Thyroid gland (tissue), 4 donors: ENCODE measurements at places on chromosomes 3 and 15. TPM values are rescaled to one million over a fixed set of nuclear protein-coding genes. Genes with fewer than 3 reads are reported as not detected.
A peak's percentile ranks its signal among the peaks of the same experiment; 100 is the strongest.

The ITIH3 gene
- total RNA-seq: 12.8 TPM

The IGF2BP2 gene
- total RNA-seq: 12.4 TPM

The EOGT gene
- 14.6 TPM for total RNA-seq

DNA sequence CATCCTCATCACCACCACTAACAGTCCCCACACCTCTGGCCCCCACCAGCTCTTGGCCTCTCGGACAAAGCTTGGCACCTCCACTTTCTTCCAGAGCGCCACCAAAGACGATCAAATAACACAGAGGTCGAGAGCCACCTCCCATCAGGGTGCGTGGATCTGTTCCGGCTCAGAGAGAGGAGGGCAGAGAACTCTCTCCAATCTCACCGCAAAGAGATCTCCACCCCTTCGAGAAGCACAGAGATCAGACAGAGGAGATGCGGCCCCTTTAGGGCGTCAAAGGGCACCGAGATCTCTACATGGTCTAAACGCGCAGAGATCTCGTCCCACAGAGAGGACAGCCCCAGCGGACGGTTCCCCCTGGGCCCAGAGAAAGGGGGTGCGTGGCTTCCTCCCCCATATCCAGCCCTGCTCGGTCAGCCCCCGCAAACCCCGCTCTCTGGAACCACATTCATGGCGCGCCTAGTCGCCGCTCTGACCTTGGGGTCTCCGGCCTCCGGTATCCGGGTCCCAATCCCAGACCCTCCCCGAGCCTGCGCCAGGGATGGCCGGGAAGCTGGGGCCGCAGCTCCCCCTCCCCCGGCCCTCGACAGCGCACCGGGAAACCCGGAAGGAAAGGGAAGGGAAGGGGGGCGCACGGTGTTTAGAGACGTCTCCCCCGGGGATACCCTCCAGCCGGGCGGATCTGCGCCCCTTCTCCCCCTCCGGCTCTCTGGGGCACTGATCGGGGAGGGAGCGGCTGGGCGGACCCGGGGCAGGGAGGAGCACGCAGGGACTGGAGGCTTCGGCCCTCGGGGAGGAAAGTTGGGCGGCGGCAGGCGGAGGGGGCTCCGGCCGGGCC lies 608 bp downstream of the SCN5A start:
- DNase-seq: no peak
- H3K36me3 ChIP-seq: no peaks in the 10 kb centered on the region
- H3K4me3 ChIP-seq: peak overlapping the region; percentile 24
- no peaks in the 10 kb centered on the region for H3K27me3 ChIP-seq
- H3K4me1 ChIP-seq: peaks cover 7% of the 10 kb centered on the region
- no peak overlapping the region for H3K27ac ChIP-seq

- H3K36me3 ChIP-seq: no peaks in the 10 kb centered on the region
- peak overlapping the region; percentile 63 for H3K27ac ChIP-seq
- DNase-seq: peak; percentile 70
- H3K4me1 ChIP-seq: peaks cover 52% of the 10 kb centered on the region
- H3K27me3 ChIP-seq: no peaks in the 10 kb centered on the region
These were observed 20.1 kb downstream of the ZNF80 start for GRCh38 chr3:114217266-114217665.

DNA sequence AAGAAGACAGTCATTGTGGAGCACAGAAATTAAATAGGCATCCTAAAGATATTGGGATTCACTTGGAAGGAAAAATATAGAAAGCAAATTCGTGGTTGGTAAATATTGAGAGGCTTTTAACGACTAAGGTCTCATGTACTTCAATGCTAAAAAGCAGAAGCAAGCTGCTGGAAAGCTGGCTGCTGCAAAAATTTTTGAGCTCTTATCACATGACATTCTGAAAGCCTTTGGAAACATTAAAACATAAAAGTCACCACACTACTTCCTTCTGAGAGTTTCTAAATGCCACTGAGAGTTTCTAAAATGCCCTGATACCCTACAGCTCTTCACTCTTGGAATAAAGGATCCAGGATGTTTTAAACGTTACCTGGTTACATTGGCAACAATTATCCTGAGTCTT lies 39.0 kb upstream of the CBLB start:
- peaks cover 39% of the 10 kb centered on the region for H3K4me1 ChIP-seq
- H3K36me3 ChIP-seq: no peaks in the 10 kb centered on the region
- no peak overlapping the region for H3K4me3 ChIP-seq
- H3K27me3 ChIP-seq: no peaks in the 10 kb centered on the region
- no peak for DNase-seq

DNA sequence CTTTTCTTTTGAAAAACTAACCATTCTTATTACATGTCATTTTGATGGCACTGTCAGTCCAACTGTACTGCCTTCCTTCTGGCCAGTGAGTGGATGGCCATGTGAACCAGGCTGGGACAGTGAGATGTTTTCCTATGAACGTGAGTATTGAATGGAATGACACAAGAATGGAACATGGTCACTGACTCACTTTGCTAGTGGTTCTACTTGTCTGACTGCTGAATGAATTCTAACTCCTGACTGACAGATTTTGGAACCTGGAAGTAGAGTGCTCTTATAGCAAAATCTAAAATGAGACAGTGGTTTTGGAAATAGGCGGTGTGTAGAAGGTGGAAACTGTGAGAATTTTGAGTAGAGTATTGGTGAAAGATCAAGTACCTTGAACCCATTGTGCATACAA lies 606.9 kb upstream of the KCNMB2 start:
- H3K27me3 ChIP-seq: no peaks in the 10 kb centered on the region
- DNase-seq: no peak
- no peaks in the 10 kb centered on the region for H3K36me3 ChIP-seq
- peak overlapping the region; percentile 15 for H3K27ac ChIP-seq
- no peak overlapping the region for H3K4me3 ChIP-seq
- H3K4me1 ChIP-seq: peaks cover 58% of the 10 kb centered on the region

DNA sequence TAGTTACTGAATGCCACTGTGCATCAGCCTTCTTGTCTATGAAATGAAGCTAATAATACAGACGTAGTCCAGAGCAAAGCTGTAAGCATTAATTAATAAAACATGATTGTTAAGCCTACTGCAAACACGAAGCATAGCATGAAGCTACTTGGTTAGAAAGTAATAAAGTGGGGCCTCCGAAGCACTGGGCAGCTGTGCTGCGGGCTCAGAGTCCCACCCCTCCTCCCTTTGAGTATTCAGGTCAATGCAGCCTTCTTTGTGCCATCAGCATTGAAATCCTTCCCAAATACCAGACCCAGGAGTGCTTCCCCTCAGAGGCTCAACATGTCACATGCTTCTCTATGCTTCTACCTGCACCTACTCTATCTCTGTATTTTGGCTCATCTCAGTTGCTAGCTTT lies 1112.6 kb downstream of the IGSF11 start:
- no peaks in the 10 kb centered on the region for H3K27me3 ChIP-seq
- H3K4me1 ChIP-seq: no peaks in the 10 kb centered on the region
- no peak overlapping the region for H3K27ac ChIP-seq
- H3K36me3 ChIP-seq: no peaks in the 10 kb centered on the region

DNA sequence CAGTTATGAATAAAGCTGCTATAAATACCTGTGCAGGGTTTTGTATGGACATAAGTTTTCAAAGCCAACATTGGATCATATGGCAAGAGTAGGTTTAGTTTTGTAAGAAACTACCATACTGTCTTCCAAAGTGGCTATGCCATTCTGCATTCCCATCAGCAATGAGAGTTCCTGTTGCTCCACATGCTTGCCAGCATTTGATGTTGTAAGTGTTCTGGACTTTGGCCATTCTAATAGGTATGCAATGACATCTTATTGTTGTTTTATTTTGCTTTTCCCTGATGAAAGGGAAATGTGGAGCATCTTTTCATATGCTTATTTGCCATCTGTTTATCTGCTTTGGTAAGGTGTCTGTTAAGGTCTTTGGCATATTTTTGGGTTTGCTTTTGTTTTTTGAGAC lies 22.2 kb upstream of the BLM start:
- H3K36me3 ChIP-seq: no peaks in the 10 kb centered on the region
- H3K27me3 ChIP-seq: no peaks in the 10 kb centered on the region
- H3K4me3 ChIP-seq: no peak overlapping the region
- H3K27ac ChIP-seq: no peak overlapping the region
- H3K4me1 ChIP-seq: peaks cover 3% of the 10 kb centered on the region

DNA sequence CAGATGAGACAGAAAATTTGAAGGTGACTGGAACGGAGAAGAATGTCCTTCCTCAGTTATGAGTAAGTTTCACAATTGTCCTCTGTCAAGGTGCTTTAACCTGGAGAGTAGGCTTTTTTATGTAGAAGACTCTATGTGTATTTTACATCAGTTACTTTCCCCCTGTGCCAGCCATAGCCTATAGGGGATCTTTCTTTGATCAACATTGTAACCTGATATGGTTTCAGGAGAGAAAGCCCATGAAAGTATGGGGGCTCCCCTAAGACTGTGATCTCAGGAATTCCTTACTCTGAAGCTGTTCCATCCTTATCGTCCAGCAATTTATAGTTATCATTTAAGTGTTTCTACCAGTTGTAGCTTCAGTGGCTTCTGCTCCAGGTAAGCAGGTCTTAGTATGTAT lies 1076.3 kb upstream of the EPHA6 start:
- no peak for DNase-seq
- no peak overlapping the region for H3K4me3 ChIP-seq
- H3K27ac ChIP-seq: no peak overlapping the region

DNA sequence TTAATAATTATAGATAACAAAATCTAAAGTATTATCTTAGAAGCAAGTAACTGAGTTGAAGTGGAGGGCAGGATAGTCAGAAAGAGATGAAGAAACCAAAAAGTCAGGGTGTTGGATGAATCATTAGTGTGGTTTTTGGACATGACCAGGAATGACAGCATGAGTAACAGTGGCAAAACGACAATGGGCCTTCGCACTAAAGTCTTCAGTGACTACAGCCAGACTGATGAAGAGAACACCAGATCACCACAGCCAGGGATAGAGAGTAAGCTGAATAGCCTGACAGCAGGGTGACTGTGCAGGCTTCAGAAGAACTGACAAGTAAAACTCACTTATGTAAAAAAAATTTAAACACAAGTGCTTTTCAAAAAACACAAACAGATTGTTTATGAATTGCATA lies 96.0 kb upstream of the MELTF start:
- no peaks in the 10 kb centered on the region for H3K4me1 ChIP-seq
- no peak for DNase-seq
- H3K4me3 ChIP-seq: no peak overlapping the region
- H3K36me3 ChIP-seq: peaks cover 6% of the 10 kb centered on the region

GRCh38 chr15:65377105-65377975 lies 462 bp downstream of the IGDCC3 start:
- no peaks in the 10 kb centered on the region for H3K27me3 ChIP-seq
- peak; percentile 61 for DNase-seq
- H3K4me3 ChIP-seq: peak overlapping the region; percentile 4
- no peak overlapping the region for H3K27ac ChIP-seq
